Activated CD4-positive, alpha-beta T cell treated with anti-CD3 and anti-CD28 coated beads, Interleukin-2, Interleukin-6, amounts not matched to agents 100 ng/mL and 50 ng/mL, durations not matched to agents 16 hours and 8 hours (primary cell): ENCODE measurements at places on chromosomes 4 and X.
A peak's percentile ranks its signal among the peaks of the same experiment; 100 is the strongest.

DNA sequence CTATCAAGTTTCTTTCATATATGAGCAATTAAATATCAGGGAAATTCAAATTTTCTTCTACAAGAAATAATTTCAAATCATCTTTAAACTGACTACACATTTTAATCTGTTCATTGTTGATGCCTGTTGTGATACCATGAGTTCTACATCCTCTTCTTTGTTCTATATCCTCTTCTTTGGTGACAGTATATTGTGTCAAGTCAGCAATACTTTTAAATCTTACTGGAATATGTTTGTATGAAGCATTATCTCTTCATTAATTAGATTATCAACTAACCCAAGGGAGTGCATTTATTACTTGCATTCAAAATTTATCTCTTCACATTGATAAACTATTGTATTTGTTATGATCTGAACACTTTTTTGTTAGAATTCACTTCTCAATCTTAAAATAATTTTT is 275.0 kb upstream of the INTU start:
- DNase-seq: no peak

DNA sequence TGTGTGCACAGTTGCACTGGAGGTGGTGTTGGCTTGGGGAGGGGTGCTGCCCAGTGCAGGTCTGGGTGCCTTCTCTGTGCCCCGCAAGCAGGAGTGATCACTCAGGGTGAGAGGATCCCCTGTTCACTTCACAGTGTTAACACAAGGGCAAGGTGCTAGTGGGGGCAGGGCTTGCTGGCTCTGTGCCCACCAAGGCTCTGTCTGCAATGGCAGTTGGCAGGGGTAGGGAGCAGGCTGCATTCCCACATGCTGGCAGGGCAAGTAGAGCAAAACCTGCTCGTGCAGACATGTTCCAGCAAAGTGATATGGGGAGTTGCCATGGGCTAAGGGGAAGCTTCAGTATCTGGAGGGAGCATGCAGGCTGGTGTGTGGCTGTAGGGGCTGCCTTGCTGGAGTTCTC is 428.0 kb downstream of the ZNF674 start:
- DNase-seq: no peak

DNA sequence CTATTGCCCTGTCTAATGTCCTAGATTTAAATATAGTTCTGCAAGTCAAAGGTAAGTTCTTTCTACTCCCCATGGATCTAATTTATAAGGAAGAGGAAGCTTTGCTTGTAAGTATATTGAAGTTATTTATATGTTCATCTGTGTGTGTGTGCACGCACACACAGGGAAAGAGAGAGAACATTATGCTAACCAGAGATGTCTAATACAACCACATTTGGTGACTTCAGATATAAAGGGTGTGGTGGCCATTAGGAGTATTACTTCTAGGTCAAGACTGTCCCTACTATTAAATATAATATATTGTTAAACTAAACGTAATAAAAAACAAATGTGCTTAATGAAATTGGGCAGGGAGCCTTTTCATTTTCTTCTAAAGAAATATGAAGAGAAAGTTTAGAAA is 4.1 kb downstream of the DCK start:
- no peak for DNase-seq

- DNase-seq: peak; percentile 63
Measured at GRCh38 chrX:20500171-20500865, 233.6 kb upstream of the RPS6KA3 start.

DNA sequence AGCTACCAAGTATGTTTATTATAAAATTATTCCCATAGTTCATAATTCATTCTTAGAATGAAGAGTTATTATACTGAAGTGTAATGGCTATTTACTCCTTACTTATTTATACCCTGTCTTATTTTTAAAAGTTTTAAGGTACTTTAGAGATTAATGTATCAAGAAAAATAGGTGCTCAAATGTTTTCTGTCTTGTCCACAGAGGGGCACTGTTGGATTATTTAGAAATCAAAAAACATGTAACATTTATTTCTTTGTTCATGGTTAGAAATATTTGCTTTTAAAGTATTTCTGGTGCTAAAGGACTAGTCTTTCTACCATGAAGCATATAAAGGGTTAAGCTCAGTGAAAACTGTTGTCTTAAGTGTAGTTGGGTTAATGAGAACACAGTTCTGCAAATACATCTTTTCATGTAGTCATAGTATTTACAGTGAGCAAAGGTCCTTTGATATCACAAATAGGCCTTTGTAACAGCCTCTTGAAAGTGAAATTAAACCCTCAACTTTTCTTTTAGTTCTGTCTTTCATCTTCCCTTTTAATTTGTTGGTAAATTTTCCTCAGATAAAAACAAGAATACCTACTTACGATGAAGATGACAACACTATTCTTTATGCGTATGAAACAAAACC is 7.7 kb downstream of the SCML1 start:
- DNase-seq: no peak

- DNase-seq: no peak
Measured at GRCh38 chrX:155055494-155055893, 15.4 kb downstream of the CMC4 start.

- peak; percentile 46 for DNase-seq
Measured at GRCh38 chr4:15654593-15655222, 449 bp downstream of the FBXL5 start.

GRCh38 chr4:186669159-186669731 is 54.4 kb downstream of the FAT1 start:
- DNase-seq: no peak

- peak; percentile 12 for DNase-seq
Measured at GRCh38 chr4:3399277-3400194, 42.2 kb upstream of the HGFAC start.

DNA sequence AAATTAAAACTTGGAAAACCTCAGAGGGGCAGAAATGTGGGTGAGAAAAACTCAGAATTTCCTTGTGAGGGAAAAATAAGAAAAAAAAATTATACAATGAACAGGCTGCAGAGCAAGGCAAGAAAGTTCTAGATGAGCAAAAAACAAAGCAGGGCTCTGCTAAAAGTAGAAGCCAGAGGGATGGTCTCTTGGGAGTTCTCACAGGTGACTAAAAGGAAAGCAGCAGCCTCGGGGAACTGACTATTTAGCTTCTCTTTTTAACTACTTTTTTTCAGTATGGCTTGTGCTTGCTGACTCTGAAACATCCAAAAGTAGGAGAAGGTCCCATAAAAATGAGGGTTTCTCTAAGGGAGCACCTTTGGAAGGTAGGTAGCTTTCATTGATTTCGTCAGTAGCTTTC is 36.4 kb downstream of the PCDH19 start:
- no peak for DNase-seq

GRCh38 chrX:68757731-68758130 is 71.1 kb upstream of the EFNB1 start:
- no peak for DNase-seq

DNA sequence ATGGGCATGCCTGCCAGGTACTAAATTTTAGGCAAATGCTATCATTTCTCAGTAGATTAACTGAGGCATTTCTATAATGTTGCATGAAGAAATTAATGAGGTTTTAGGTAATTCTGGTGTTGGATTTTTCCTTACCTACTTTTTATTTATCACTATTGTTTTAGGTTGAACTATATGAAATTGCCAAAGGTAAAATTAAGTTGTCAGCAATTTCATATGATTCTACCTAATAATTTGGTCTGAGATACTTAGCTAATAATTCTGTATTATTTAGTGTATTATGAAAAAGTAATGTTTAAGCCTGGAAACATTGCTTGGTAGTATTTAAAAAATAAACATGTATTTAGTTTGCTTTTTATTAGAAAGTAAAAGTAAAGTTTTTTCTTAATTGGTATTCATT is 22.7 kb downstream of the SLC4A4 start:
- DNase-seq: no peak

GRCh38 chr4:145937971-145938611 is 532 bp downstream of the ZNF827 start:
- DNase-seq: peak; percentile 53

GRCh38 chr4:94758141-94758699 is 465 bp downstream of the BMPR1B start:
- DNase-seq: peak; percentile 10

GRCh38 chr4:103786014-103786413 is 66.2 kb upstream of the TACR3 start:
- peak; percentile 44 for DNase-seq

GRCh38 chr4:17939054-17939453 is 82.5 kb downstream of the LCORL start:
- no peak for DNase-seq

- DNase-seq: no peak
Measured at GRCh38 chr4:98030059-98030458, 113.2 kb downstream of the STPG2 start.

GRCh38 chr4:108825737-108826136 is 62.9 kb upstream of the ETNPPL start:
- no peak for DNase-seq

- DNase-seq: no peak
Measured at GRCh38 chr4:78613522-78614321, 62.2 kb downstream of the ANXA3 start.

DNA sequence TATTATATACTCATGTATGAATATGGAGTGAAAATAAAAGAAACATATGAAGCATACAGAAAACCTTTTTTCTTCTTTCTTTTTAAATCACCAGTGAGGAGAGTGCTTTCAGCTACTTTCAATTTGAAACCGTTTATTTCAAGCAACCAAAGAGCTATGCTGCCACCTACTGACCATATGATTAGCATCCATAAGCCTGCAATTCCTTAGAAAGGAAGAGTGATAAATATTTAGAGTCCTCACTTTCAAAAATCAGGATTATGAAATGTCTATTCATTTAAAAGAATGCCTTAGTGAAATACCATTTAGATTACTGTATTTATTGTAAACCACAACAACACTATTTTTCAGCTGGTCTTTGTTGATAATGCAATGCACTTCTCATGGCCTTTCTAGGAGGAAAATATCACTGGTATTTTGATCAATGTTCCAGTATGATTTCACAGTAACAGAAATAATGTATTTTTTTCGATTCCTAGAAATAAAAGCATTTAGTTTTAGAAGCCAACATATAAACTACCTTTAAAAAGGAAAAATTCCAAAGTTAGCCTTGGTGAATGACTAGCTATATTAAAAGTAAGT is 667.6 kb downstream of the PCDH18 start:
- DNase-seq: peak; percentile 52

DNA sequence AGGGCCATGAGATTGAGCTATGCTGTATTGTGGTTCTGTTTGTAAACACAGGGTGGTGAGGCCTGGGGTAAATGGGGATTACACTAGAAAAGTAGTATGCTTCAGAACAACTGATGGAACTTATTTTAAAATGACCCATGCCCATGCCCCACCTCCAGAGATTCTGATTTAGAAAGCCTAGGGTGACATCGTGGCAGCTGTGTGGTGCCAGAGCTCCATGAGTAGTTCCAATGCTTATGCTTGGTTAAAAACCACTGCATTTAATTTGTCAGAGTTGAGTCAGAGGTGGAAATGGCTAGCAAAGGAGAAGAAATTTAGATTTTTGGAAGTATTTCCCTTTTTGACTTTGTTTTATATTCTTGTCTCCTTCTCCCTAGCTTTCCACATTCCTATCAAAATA is 63.4 kb upstream of the PDE5A start:
- DNase-seq: no peak

DNA sequence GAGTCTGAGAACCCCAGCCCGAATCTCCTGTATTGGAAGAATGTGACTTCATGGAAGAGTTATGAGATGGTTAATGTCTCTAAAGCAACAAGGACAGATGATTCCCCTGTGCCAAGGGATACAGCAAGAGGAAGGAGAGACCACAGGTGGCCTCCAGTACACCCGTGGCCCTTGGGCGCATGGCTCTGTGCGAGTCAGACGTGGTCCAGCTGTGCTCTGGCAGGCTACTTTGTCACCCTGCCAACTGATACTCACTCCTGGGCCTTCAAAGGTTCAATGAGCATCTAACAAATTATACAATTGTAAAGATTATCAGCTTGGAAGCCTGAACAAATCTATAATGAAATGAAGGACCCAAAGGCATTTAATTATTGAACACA is 71.7 kb downstream of the NYX start:
- no peak for DNase-seq
